ENCODE measurements at places on chromosomes 1 and 21. TPM values are rescaled to one million over a fixed set of nuclear protein-coding genes. Genes with fewer than 3 reads are reported as not detected.

The FGR gene
- polyA plus RNA-seq, result 0.17 TPM

The C1QC gene
- polyA plus RNA-seq, result not detected

DNA sequence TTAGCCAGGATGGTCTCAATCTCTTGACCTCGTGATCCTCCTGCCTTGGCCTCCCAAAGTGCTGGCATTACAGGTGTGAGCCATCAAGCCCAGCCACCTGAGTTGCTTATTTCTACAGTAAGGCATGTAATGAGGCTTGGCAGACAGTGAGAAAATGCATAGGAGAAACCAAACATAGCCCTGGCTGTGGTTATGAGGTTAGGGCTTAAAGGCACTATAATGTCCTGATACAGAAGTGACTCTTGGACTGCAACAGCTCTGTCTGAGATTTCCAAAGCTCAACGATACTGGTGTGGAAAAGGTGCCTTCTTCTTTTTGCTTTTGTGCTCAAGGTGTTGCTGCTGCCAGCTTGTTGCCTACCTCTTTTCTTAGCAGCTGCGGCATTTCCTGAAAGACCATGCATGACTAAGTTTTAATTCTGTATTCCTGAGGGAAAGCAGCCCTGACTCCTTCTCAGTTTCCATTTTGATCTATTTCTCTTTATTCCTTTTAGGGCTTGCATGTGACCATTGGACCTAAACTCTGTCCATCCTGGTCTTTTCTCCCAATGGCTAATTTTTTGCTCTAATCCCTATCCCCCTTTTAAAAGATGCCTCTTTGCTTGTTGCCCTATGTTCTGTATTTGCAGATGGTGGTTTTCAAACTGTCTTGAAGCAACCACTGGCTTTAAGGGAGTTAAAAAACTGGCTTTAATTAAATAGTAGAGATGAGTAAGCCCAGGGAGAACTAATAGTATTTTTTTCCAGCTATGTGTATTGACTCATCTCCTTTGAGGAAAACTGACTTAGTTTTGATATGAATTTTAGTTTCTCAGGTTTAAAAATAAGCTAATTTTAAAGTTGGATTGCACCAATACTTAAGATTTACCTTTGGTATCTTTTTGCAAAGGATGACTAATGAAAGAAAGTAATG, 70.3 kb downstream of the KIF1B start:
- DNase-seq, result no peak

DNA sequence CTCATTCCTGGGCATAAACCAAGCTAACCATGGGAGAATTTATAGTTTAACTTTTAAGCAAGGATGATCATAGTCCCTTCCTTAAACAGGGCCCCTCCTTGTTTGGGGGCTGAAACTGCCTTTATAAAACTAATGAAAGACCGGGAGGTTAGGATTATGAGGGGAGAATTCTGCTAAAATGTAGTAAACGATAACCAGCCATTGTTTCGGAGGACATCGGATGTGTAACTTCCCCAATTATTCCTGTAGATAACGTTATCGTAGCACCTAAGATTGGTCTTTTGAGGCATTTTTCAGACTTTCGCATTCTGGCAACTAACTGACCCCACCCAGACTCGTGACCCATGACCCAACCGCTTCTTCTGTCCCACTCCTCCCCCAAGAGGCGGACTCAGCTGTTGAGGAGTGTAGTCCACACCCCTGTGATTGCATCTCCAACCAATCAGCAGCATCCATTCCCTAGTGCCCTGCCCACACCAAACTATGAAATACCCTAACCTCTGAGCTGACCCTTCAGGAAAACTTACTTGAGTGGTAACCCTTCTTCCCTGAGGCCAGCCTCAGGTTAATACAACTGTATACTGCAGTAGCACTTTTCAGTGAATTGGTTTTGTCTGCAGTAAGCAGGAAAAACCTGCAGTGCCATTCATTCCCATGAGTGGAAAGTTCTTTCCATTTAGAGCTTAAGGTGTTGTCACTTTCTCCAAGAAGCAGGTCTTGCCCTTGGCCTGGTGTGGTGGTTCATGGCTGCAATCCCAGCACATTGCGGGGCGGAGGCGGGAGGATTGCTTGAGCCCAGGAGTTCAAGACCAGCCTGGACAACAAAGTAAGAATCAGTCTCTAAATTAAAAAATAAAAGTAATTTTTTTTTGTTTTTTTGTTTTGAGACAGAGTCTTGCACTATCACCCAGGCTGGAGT, 823 bp upstream of the SYF2 start:
- no peak for DNase-seq

- no peak for DNase-seq
Observed at GRCh38 chr1:89363638-89364536, at the start of gene GBP6. TSS of gene GBP6 (plus strand) at chr1:89364059. CDS start at chr1:89368552, 4,493 bp downstream.

GRCh38 chr1:183493540-183494245, 21.4 kb downstream of the SMG7 start:
- no peak for DNase-seq

The ITLN2 gene
- 0.22 TPM for polyA plus RNA-seq

DNA sequence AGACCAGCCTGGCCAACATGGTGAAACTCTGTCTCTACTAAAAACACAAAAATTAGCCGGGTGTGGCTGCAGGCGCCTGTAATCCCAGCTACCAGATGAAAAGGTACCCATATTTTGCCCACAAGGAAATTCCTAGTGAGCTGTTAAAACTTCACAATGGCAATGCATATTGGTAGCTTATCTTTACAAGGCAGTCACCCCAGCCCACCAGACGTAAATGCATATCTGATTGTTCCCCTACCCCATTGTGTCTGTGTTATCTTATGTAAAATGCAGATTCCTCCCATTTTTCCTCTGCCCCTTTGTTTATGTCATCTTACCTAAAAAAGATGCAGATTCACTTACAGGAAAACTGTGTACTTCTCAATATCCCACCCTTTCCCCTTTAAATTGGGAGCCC, 103.1 kb upstream of the SLC2A1 start:
- DNase-seq, result no peak

DNA sequence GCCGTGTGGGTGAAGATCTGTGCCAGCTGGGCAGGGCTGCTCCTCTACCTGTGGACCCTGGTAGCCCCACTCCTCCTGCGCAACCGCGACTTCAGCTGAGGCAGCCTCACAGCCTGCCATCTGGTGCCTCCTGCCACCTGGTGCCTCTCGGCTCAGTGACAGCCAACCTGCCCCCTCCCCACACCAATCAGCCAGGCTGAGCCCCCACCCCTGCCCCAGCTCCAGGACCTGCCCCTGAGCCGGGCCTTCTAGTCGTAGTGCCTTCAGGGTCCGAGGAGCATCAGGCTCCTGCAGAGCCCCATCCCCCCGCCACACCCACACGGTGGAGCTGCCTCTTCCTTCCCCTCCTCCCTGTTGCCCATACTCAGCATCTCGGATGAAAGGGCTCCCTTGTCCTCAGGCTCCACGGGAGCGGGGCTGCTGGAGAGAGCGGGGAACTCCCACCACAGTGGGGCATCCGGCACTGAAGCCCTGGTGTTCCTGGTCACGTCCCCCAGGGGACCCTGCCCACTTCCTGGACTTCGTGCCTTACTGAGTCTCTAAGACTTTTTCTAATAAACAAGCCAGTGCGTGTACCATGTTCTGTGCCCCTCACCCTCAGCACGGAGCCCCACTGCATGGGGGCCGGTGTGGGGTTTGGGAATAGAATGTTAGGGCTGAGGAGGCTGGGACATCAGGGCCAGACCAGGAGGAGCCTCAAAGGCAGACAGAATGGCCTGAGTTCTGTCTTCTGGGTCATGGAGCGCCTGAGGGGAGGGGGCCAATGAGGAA, 21.3 kb downstream of the SERINC2 start:
- no peak for DNase-seq

DNA sequence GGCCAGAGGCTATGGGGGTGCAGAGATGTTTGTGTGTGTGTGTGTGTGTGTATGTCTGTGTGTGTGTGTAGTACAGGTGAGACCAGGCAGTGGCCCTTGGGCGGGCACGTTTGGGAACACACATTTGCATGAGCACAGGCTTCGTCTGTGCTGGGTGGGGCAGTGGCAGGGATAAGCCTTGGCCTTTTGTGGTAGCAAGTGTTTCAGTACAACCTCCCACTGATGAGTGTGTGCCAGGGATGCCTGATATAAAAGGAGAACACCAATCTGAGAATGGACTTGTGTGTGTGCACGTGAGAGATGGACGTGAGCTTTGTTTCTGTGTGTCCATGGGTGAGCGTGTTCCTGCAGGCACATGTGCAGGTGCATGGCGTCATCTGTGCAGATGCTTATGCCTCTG, 3.0 kb downstream of the NTRK1 start:
- no peak for DNase-seq

- no peak for DNase-seq
Observed at GRCh38 chr1:118101515-118101844, 83.5 kb downstream of the SPAG17 start.

All from keratinocyte (primary cell).